NCI-H2081 (cell line): ENCODE measurements at places on chromosomes 12 and 14.

GRCh38 chr12:102976609-102977280 lies 19.3 kb downstream of the ASCL1 start:
- no peak for DNase-seq

DNA sequence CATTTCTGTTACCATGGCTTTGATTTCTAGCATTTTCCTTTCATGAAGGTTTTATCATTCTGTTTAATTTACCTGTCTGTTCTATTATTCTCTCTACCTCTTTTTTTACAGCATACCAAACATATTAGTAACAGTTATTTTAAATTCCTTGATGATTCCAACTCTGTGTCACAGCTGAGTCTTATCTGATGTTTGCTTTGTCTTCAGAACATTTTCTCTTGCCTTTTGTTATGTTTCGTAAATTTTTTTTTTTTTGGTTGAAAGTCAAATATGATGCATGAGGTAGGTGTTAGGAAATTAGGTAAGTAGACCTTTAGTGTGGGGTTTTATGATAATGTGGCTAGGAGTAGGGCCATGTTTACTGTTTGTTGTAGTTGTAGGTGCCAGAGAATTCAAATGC lies 496.4 kb downstream of the FOXG1 start:
- no peak for DNase-seq

DNA sequence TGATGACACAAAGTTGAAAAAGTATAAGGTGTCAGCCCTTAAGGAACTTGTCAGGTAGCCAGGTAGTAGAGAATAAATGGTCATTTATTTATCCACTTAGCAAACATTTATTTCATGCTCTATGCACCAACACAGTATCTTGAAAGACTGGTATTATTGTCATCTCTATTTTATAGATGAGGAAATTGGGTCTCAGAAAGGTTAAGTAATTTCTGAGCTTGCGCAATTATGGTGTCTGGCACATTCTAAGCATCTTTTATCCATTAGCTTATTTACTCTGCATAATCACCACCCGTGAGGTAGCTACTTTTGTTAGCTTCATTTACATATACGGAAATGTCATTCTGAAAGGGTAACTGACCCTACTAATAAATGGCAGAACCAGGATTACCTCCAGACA lies 2.5 kb upstream of the UTP20 start:
- DNase-seq: peak; percentile 31

DNA sequence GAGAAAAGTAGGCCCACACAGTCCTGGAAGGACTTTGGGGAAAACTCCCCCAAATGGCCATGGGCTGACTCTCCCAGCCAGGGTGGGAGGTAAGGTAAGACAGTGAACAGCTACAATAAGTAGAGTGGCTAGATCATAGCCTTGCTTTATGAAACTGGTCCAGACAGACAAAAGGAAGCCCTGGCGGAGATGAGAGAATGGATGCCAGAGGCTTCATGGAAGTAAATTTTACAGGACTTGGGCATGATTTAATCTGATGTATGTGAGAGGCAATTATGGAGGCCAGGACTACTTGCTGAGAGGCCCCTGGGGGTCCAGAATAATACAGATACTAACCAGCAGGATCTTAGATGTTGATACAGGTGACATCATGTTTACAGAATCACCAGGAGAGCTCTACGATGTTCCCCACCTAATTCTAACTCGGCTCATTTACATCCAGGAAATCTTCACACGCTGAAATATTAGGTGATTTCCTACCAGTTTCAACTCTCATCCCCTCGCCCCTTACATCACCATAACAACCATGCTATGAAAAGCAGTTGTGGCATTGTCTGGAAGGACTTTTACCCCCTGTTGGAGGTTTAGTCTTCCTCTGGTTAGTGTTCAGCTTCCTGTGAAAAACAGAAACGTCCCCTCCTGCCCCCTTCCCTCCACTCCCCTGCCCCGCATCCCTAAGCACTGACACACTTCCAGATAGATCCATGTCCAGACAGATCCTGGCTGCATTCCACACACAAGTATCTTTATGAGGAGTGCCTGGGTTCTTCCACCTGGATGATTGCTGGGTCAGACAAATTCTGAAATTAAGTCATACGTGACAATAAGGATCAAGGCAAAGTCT lies 39.5 kb upstream of the NT5DC3 start:
- peak; percentile 94 for DNase-seq

DNA sequence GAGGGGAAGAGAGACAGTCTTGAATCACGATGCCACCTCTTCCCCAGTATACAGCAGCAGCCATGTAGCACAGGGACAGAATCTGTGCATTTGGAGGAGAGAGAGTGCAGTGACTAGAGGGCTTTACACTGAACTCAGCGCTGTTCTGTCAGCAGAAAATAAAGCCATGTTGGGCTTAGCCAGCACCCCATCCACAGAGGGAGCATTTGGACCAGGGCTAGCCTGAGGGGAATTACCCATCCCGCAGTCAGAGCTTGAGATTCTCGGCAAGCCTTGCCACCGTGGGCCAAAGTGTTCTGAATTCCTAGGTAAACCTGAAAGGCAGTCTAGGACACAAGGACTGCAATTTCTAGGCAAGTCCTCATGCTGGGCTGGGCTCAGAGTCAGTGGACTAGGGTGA lies 120.4 kb upstream of the CNOT2 start:
- DNase-seq: no peak

DNA sequence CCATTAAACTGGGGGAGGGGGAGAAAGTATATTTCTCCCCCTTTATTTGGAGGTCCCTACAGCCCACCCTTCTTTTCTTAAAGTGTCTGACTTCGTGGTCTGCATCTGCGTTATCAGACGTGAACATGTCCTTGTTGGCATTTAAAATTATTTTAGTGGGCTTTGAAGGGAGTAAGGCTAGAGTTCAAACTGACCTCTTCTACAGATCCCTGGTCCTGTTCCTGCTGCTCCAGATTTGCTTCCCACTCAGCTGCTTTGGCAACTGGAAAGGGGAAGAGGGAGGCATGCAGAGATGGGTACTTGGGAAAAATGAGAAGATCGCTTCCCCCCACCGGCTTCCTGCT lies 611 bp upstream of the SIX6 start:
- no peak for DNase-seq

GRCh38 chr14:36522972-36523715 lies 3.1 kb upstream of the NKX2-1 start:
- no peak for DNase-seq

GRCh38 chr12:94603434-94604365 lies 46.7 kb downstream of the TMCC3 start:
- peak; percentile 9 for DNase-seq

GRCh38 chr12:132345126-132345525 lies 15.7 kb upstream of the GALNT9 start:
- no peak for DNase-seq

DNA sequence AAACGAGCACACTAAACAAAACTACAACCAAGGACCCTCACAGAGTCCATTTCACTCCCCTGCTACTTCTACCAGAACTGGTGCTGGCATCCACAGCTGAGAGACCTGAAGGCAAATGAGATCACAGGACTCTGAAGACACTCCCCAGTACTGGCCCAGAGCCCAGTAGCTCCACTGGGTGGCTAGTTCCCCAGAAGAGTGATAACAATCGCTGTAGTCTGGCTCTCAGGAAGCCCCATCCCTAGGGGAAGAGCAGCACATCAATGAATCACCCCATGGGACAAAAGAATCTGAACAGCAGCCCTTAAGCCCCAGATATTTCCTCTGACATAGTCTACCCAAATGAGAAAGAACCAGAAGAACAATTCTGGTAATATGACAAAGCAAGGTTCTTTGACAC lies 190.7 kb upstream of the BMP4 start:
- DNase-seq: no peak

GRCh38 chr12:54304187-54304810 lies 3.5 kb upstream of the NFE2 start:
- no peak for DNase-seq

DNA sequence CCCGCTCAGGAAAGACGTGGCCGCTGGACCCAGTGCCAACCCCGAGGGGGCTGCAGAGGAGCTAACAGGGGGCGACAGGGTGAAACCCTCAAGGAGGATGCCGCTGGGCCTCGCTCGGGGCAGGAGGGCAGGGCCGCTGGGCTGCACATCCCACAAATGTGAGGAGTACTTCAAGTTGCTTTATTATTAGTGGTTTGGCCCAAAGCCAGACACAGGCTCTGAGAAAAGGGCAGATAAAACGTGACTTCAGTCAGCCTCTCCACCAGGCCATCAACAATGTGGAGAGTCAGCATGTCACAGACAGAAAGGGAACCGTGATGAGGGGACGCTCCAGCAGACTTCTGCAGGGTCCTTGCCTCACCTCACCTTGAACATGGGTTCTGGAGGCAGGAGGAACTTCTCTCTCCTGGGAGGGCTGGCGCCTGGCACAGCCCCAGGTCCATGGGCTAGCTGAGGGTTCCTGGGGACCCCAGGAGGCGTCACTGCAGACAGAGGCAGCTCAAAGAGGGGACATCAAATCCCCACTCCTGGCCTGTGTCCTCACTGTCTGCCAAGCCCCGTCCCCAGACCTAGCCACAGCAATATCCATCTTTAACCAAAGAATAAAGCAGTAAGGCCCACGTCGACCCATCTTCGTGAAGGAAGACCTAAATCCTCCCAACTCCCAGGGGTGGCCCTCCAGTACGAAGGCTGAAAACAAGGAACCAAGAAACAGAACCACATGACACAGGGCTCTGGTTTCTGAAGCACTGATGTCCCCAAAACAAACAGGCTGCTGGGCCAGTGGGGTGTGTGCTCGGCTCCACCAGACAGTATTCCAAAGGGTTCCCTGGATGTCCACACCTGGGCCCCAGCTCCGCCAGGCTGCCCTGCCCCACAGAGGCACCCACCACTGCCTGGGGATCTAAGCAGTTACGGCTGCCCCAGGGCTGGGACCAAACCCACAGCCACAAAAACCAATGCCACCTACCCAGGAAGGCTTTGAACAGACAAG lies 35.1 kb downstream of the CCDC85C start:
- no peak for DNase-seq

GRCh38 chr12:118925826-118926225 lies 55.5 kb upstream of the SRRM4 start:
- DNase-seq: no peak

GRCh38 chr12:113949321-113950305 lies 16.5 kb downstream of the RBM19 start:
- DNase-seq: no peak

GRCh38 chr14:48584031-48584430 lies 908.6 kb upstream of the MDGA2 start:
- no peak for DNase-seq

GRCh38 chr12:14950982-14951746 lies 10.2 kb downstream of the ARHGDIB start:
- no peak for DNase-seq

GRCh38 chr14:55373784-55374705 lies 37.6 kb downstream of the ATG14 start:
- DNase-seq: no peak

DNA sequence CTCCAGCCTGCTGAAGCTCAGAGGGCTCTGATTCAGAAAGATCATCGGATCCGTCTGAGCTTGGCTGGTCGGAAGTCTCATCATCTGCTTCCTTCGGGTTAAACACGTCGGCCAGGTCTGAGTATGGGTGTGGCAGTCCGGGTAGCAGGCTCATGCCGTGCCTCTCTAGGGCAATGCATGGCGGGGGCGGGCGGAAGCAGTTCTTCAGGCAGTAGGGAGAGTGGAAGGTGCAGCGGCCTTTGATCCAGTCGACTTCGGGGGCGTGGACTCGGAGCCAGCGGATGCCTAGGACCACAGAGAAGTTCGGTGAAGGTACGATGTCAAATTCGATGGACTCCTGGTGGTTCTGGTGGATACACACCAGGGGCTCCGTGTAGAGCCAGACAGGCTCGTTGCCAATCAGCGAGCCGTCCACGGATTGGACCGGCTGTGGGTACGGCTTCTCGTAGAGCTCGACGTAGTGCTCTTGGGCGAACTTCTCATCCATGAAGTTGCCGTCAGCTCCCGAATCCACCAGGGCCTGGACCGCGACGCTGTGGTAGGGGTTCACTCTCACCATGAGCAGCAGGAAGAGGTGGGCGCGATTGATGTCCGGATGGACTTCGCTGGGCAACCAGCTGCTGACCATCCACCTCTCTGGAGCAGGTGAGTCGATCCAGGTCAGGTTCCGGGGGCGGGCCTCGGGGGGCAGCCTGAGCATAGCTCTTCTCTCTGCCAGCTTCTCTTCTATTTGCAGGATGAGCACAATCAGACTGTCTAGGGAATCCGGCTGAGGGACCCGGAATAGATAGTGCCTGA lies 20.3 kb downstream of the RTL1 start:
- no peak for DNase-seq

DNA sequence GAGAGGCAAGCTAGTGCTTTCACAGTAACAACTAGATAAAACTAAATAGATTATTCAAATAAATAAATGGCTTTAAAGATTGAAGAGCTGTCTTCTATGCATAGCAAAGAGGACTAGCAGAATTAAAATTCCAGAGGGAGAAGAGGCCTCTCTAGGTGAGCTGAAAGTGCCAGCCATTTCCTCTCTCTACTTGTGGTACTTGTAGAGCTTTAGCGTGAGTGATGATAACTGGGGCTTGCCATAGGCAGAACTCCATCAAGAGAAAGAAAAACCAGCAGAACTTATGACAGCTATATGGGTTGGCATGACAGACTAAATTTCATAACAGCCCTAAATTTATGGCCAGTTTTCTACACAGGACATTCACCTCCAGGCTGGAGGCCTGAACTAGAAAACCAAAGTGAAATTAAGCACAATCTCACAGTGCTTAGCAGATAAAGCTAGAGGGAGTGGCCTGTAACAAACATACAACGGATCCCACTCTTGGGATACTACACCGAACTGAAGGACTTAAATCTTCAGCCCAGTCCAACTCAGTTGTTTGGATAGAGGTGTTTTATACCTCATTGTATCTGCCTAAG lies 11.0 kb downstream of the SPTLC2 start:
- no peak for DNase-seq

DNA sequence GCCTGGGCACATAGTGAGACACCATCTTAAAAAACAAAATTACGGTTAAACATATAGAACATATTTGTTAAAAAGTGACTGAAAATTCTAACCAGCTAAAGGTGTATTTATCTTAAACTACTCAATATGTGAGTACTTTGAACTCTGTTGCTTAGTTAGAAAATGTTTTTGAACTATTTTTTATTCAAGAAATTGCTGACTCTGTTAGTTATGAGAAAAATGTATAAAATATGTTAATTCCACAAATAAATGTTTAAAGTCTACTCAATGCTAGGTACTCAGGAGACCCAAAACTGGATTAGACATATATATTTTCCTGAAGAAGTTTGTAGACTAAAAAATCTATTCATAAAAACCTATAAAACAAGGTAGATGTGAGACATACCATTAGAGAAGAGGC lies 23.0 kb upstream of the GPR33 start:
- no peak for DNase-seq

DNA sequence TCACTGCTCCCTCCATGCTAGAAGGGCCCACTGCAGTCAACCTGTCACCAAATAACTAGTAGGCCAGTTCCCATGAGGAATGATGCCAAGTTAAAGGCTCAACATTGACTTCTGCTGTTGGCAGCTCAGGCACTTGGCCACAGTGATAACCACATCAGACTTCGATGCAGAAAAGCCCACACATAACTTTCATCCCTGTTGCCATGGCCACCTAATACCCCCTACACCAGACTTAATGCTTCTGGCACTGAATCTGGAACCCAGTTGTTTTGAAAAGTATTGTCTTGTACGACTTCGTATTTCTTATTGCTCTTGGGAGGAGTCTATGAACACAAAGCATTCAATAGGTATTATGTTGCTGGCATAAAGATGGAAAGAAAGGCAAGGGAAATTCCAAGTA lies 44.3 kb upstream of the HELB start:
- no peak for DNase-seq
